Esophagus muscularis mucosa (tissue), 4 donors: ENCODE measurements at places on chromosomes 12 and 14. TPM values are rescaled to one million over a fixed set of nuclear protein-coding genes. Genes with fewer than 3 reads are reported as not detected.

- no peaks in the 10 kb centered on the region for H3K4me1 ChIP-seq
- H3K36me3 ChIP-seq: no peaks in the 10 kb centered on the region
- no peak for DNase-seq
- H3K27ac ChIP-seq: no peak overlapping the region
- H3K4me3 ChIP-seq: no peak overlapping the region
Observed at GRCh38 chr12:13428538-13429265, 232.2 kb downstream of the EMP1 start.

GRCh38 chr14:64723691-64724577, 19.7 kb downstream of the PLEKHG3 start:
- no peak overlapping the region for H3K4me3 ChIP-seq
- H3K4me1 ChIP-seq: peaks cover 83% of the 10 kb centered on the region
- no peaks in the 10 kb centered on the region for H3K27me3 ChIP-seq
- peak overlapping the region; percentile 10 for H3K27ac ChIP-seq

DNA sequence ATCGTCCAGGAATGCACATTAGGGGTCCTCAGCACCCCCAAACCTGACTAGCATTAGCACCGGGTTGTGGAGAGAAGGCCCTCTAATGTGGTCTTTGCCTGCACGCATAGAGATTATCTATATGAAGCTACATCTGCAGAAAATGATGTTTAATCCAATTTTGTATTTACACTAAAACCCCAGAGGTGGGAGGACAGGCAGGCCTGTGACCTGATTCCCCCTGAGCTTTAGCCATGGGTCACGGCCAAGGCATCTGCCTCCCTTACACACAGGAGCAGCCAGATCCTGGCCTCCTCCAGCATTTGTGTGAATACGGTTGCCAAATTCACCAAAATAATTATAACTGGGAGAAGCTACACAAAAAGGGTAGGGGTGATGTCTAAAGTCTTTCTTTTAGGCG, 7.0 kb downstream of the APOLD1 start:
- H3K27ac ChIP-seq: peak overlapping the region; percentile 44
- H3K4me3 ChIP-seq: no peak overlapping the region
- DNase-seq: no peak
- no peaks in the 10 kb centered on the region for H3K36me3 ChIP-seq
- H3K27me3 ChIP-seq: no peaks in the 10 kb centered on the region

- H3K27me3 ChIP-seq: no peaks in the 10 kb centered on the region
- H3K27ac ChIP-seq: no peak overlapping the region
- H3K36me3 ChIP-seq: no peaks in the 10 kb centered on the region
- no peaks in the 10 kb centered on the region for H3K4me1 ChIP-seq
- H3K4me3 ChIP-seq: no peak overlapping the region
Observed at GRCh38 chr12:62127516-62127915, 132.7 kb upstream of the USP15 start.

DNA sequence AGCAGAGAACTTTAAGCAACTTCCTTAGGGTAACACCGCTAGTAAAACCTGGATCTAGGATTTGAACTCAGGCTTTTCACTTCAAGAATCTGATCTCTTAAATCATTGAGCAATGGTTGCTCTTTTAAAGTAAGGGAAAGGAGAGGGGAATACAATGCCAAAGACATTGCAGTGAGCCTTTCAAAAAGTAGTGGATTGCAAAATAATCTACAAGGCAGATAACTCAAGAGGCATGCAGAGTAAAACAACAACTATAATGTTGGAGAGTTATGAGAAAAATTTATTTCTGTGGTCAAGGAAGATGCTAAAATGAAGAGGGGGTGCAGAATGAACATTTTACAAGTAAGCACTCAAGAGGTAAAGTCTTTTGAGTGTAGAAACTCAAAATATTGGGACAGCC, 432.6 kb downstream of the C12orf50 start:
- H3K36me3 ChIP-seq: no peaks in the 10 kb centered on the region
- H3K4me1 ChIP-seq: no peaks in the 10 kb centered on the region

Gene ASB2
- 53.5 TPM for total RNA-seq
